LoVo (cell line): ENCODE measurements at places on chromosomes 12 and 14.

DNA sequence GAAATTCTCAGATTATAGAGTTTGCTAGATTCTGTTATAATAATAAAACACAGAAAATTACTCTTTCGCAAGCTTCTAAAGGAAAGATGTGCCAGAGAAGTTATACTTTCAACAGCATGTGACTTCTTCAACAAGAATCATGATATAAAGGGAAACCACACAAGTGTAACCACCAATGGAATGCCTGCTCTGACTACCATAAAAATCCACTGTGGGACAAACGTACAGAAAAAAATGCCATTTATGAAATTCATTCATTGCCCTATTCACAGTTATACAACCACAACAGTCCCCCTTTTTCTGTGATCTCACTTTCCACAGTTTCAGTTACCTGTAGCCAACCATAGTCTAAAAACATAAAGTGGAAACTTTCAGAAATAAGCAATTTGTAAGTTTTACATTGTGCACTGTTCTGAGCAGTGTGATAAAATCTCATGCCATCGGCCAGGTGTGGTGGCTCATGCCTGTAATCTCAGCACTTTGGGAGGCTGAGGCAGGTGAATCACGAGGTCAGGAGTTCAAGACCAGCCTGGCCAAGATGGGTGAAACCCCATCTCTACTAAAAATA lies 3.2 kb downstream of the CATSPERB start:
- DNase-seq: no peak

- DNase-seq: no peak
These were observed 41.8 kb upstream of the SLC6A15 start for GRCh38 chr12:84954415-84954814.

DNA sequence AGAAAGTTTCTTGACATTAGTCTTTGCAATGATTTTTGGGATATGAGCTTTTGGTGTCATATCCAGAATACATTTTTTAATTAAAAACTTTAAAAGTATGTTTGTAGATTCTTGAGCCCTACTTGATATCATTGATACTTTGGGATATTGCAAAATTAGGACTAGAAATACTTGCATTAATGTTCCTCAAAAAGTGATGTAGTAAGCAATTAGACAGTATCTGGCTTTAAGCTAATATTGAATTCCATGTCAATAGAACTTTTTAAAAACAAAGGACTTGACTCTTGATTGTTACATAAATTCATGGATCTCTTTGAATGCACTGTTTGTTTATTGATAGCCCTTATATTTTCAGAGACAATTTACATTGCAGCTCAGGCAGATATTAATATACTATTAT lies 15.6 kb downstream of the PEX5 start:
- no peak for DNase-seq

GRCh38 chr12:90229407-90230170 lies 521.0 kb upstream of the ATP2B1 start:
- DNase-seq: no peak

GRCh38 chr12:22766911-22767420 lies 142.0 kb downstream of the ETNK1 start:
- DNase-seq: no peak

DNA sequence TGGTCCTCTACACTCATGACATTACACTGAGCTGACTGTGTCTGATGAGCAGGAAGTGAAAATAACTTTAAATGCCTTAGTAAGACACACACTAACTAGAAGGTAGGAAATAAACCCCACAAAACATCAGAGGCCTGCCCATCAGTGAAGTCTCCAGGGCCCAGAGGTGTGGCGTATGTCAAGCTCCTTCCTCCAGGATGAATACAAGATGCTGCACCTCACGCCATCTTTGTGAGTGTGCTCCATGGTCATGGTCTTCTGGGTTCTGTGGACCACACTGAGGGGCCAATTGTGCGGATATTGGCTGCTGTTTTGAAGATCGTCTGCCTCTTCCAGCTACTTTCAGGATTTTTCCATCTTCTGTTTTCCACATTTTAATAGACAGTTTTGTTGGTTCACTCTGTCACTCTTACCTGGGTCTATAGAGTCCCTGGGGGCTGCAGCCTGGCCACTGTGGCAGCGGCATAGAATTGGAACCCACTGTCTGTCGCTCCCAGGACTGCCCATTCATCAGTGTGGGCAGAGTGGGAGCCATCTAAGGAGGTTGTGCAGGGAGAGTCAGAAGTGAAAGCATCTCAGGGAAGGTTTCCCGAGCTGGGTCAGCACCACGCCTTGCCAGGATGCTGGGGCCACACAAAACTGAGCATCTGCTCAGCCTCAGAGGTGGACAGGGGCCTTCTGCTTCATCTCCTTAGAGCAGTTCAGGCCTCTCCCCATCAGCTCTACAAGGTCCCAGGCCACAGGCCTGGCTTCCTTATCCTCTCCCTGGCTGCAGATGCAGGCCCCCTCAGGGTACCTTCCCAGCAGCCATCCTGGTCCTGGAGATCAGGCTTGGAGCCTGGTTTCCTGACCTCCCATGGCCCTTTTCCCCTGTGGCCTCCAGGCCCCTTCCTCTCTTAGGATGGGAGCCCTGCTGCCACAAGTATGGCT lies 57.5 kb upstream of the C14orf180 start:
- DNase-seq: no peak

DNA sequence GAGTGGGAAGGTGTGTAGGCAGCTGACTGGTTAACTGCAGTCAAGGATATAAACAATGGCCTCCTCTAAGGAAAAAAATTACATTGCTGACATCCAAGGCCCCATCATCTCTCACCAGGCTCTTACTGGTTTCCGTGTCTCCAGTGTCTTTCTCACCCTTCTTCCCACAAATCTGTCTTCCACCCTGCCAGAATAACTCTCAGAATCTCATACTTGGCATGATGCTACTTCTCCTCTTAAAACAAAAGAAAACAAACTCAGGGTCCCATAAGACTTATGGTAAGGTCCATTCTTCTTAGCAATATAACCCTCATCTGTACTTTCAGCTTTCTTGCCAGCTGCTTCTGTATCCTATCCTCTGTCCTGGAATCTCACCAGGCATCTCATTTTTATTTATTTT lies 68.9 kb downstream of the SUSD6 start:
- no peak for DNase-seq

DNA sequence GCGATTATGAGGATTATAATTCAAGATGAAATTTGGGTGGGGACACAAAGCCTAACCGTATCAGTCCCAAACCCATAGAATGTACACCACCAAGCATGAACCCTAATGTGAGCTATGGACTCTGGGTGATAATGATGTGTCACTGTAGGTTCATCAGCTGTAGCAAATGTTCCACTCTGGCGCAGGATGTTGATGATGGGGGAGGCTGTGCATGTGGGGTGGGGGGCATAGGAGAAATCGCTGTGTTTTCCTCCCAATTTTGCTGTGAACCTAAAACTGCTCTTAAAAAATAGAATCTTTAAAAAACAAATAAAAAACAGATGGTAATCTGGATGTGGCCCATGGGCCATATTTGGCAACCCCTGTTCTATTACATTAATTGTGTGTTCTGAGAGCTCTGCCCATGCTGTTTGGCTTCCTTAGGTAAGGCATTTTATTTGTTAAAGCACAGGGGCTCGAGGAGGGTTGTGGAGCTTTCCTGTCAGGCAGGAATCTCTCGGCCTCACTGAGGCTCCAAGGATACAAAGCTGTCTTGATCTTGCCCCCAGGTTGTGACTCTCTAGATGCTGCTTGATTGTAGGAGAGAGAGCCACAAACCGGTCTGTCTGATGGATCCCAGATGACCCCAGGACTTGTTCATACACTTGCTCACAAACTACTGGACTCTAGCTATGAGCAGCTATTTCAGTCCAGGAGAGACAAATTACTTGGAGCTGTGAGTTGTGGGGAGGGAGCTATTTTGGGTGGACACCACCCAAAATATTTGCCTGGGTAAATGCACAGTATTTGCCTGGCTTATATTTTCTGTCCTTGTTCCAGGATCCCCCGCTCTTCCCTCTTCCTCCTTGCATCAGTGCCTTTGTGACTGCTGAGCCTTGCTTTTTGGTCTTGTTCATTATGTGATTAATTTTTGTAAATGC lies 340.2 kb downstream of the MED13L start:
- no peak for DNase-seq

- DNase-seq: no peak
These were observed 256.0 kb downstream of the PPFIA2 start for GRCh38 chr12:81502912-81503695.

DNA sequence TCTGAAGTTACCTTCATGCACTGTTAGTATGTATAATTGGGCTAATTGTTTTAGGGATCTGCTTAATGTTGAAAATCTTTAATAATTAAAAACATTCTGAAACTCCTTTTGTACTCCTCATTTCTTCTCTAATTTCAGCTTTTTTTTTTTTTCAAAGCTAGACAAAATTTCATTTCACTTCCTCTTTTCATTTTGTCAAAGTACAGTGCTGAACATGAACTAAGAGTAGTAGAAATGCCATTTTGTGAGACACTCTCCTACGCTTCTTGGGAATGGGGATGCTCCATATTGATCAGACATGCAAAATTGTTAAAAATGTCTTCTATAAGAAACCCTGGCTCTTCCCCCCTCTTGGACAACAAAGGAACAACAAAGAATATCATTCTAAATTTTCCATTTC lies 1.7 kb downstream of the ABCD2 start:
- DNase-seq: no peak
